Stimulated activated CD4-positive, alpha-beta T cell treated with anti-CD3 and anti-CD28 coated beads, Interleukin-2, amount 100 ng/mL, for 4 hours (primary cell): ENCODE measurements at places on chromosomes 1 and 21.
A peak's percentile ranks its signal among the peaks of the same experiment; 100 is the strongest.

- no peak for DNase-seq
Measured at GRCh38 chr1:223712194-223712849, at the start of gene CAPN2. Gene CAPN2 (plus strand): TSS chr1:223712539. CDS start chr1:223712641, 102 bp downstream.

DNA sequence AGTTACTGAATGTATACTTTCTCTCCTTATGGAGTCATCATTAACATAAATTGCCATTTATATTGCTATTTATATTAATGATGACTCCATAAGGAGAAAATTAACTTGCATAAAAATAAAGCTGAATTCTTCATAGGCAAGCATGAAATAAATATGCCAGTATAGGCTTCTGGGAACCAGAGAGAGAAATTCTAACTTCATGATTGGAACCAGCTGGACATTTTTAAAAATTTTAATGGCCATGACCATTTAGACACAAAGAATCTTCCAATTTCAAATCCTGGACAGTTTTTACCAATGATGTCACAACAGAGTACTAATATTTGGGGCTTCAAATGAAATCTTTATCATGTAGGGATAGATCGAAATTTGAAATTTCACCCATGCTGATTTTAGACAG, 268.7 kb downstream of the PTGER3 start:
- no peak for DNase-seq

DNA sequence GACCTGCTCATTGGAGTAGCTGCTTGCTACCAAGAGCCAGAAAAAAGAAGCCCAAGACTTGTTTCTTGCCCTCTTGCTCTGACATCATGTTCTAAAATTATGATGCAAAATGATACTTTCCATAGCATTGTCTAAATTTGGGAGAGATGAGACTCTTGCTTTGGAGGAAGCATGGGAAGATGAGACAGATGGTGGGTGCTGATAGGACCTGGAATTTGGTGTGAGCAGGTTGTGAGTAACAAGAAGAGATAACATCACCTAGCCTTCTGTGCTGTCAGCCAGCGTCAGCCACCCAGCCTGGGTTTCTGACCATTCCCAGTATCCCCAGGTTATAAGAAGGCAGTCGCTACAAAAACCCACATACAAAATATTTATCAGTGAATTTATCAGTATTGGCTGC, 67.1 kb upstream of the GCLM start:
- DNase-seq, result no peak

DNA sequence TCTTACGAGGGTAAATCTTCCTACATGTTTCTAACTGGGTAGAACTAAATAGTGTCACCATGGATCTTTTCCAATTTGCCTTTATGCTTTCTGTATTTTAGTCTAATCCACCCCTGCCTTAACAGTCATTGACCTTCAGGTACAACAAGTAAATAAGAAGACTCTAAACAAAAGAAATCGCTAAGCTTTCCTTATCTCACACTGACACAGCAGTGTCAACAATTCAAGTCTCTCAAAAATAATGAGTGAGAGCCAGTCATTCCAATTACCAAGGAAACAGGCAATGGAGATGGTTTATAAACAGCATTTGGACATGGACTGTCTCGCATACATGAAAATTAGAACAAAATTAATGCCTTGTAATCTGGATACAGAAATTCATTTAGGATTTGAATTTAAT, 365.8 kb downstream of the VAV3 start:
- no peak for DNase-seq

DNA sequence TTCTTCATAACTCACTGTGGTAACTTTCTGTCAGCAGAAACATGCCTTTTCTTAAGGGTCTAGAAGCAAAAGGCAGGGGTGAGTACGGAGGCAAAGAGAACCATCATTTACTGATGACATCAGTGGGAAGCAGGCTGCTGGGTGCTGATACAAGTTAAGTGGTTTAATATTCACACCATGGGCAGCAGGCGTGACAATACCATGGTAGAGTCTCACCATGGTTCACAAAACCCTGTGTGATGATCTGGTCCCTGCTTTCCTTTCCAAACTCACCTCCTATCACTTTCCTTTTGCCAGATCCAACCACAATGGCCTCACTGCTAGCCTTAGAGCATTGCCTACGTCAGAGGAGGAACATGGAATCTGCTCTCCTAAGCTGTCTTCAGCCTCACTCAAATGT, 8.7 kb downstream of the MAB21L3 start:
- no peak for DNase-seq

DNA sequence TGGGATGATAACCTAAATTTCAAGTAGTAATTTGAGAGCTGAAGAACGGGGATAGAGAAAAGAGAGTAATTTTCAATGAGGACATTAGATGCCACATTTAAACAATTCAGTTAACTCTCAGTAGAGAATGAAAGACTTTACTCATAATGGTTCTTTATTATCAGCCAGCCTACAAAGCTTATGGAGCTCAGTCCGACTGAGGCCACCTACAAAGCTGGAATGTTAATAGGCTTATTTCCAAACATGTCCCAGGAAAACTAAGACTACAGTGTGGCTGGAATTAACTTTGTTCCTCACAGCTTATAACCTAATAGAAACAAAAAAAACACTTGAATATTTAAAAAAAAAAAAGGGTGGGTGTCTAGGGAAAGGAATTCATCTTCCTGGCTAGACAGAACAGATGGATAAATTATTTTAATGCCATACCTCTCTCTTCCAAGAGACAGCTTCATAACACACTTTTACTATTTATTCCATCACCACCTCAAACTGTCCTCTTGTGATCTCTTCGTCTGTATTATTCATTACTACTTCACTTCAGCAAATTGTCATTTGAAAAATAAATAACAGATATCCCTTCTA, 9.8 kb downstream of the SLC19A2 start:
- DNase-seq, result no peak

DNA sequence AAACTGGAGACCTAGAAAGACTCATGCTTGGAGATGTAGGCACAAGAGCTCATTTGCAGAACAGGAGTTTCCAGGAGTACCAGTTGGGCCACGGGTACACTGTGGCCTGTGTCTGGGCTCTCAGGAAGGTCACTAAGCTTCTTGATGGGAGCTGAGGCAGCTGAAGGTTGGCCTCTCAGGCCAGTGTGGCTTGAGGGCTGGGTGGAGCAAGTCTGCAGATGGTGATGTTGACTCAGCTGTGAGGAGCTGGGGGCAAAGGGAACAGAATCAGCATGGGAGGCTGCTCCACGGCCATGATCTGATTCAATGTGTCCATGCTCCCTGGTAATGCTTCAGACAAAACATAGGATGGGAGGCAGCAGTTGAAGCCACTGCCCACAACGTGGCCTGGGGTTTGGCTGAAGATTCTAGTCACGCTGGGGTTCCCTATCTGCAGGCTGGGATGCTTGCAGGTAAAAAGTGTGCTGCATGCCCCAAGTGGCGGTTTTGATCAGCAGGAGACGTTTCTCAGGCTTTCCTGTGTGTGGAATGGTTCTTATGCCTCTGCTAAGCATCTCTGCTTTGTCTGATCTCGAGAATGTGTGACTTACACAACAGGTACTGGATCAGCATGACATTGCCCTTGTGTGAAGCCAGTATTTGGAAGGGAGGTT, 15.4 kb upstream of the TENT5C start:
- DNase-seq, result no peak

DNA sequence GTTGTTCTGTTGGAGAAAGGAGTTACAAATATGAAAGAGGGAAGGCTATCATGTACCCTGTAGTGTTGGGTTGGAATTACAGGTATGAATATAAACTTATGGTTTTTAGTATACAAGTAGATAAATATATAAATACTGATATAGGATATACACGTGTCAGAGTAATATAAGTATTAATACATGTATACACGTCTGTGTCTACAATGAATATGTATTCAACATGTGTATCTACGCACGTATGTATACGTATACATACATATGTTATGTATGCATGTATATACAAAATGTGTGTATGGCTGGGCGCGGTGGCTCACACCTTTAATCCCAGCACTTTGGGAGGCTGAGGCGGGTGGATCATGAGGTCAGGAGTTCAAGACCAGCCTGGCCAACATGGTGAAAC, 17.9 kb downstream of the ACBD6 start:
- DNase-seq, result no peak

GRCh38 chr21:46540087-46540710, 64.7 kb downstream of the S100B start:
- DNase-seq, result no peak

- DNase-seq, result no peak
Measured at GRCh38 chr1:73593804-73594203, 604.2 kb downstream of the LRRIQ3 start.

- DNase-seq, result peak; percentile 61
Measured at GRCh38 chr1:111197598-111198284, 2.7 kb downstream of the DENND2D start.

GRCh38 chr1:156623946-156624813, 5.0 kb downstream of the HAPLN2 start:
- no peak for DNase-seq

DNA sequence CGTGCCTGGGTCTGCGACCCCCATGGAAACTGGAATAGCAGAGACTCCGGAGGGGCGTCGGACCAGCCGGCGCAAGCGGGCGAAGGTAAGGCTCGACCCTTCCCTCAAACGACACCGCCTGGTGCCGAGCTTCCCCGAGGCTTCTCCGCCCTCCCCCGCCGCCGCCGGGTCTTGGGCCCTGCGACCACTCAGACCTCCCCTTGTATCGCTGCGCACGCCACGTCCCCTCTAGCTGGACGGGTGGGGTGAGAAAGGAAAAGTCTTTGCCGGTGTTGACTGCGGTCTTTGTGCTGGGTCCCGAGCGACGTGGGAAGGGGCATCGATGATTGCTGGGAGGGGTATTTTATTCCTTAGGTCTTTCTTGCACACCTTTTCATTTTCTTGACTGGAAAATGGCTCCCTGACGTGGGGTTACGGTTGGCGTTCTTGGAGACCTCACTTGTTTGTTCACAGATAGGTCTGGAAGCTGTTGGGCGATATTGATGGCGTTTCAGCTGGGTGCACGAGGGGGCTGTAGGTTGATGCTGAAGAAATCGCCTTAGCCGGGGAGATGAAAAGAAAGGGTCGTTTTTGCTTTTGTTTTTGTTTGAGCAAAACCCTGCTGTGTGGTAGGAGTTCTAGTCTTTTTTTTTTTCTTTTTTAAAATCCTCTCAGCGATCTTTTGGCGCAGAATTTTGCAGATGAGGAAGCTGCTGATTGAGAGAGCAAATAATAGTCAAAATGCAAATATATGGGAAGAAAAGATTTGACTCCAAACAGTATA, 776 bp downstream of the KDM1A start:
- DNase-seq, result no peak

GRCh38 chr1:180291004-180291403, 60.9 kb downstream of the LHX4 start:
- DNase-seq, result no peak

DNA sequence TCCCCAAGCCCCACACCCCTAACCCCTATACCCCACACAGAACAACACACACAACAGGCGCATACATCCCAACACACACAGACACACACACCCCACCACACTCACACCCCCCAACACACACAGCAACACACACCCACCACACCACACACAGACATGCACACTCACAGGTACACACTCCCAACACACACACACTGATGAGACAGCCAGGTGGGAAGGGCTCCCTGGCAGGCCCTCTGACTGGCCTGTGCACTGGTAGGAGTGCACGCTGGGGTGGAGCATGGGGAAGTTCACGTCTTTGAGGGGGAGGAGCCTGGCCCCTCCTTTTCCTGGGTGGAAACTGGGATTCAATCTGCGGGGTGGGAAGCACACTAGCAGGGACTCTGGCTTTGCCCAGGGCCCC, 116.7 kb downstream of the RHOU start:
- no peak for DNase-seq

DNA sequence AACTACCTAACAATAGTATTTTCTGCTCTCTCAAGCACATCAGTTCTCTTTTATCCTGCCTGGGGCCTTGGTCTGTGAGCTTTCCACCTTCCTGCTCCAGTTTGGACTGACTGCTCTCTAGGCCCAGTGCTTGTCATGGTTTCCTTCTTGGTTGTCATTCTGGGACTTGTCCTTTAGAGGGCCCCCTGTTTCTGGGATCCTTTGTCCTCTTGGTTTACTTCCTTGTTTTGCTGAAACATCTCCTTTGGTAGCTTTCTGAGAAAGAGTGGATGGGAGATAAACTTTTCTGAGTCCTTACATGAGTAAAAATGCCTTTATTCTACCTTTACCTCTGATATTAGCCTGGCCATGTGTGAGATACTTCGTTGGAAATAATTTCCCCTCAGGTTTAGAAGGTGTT, 4.7 kb downstream of the SLC1A7 start:
- no peak for DNase-seq

GRCh38 chr21:36576441-36576840, 96.5 kb upstream of the CLDN14 start:
- no peak for DNase-seq

DNA sequence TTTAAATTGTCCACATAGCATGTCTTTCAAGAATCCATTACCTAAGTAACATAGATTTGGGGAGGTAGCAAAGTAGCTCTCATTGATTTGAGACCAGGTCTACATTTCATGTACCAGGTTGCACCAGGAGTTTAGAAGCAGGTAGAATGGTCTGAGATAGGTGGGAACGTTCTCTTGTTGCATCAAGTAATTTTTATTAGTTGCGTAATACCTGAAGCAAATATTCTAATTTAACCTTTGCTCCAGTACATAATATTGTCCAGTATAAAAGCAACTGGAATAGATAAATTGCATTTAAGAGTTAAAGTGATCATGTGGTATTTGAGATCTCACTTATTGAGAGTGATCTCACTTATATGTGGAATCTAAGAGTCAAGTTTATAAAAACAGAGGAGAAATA, 597.1 kb upstream of the PRMT6 start:
- no peak for DNase-seq

DNA sequence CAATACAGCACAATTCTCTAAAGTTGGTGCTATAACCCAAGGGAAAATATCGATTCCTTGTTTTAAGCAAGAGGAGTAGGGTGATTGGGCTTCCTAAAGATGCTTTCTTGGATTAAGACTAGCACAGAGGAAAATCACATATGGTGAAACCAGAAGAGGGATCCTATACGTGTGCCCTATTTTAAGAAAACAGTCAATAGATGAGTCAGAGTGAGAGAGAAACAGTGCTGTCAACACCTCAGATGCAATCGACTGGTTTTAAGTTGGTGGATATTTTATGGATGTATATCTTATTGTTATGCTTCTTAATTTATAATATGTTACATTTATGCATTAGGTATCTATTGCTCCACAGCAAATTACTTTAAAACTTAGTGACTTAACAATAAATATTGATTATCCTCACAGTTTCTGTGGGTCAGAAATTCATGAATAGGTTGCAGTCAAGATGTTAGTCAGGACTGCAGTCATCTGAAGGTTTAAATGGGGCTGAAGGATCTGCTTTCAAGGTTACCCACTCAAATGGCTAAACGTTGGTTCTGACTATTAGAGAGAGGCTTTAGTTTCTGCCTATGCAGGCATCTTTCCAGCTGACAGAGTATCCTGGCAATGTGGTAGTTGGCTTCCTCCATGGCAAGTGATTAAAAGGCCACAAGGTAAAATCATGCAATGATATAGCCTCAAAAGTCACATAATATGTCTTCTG, 61.6 kb upstream of the DEPDC1 start:
- no peak for DNase-seq

- DNase-seq, result no peak
Measured at GRCh38 chr1:18380288-18380687, 100.4 kb upstream of the KLHDC7A start.

DNA sequence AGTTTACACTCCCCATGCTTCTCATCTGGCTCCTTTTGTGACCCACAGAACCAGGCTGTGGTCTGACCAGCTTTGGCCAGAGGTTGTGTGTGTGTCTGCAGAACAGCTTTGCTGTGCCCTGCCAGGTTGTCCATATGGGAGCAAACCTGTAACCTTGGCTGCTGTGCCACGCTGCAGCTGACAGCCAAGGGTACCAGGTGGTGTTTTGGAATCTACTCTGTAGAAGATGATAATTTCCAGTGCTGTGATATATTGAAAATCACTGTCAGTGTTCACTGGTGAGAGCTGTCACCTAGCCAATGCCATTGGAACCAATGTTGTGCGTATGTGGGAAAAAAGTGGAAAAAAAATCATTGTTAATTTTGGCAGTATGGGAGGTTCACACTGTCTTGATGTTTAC, 18.2 kb downstream of the CENPF start:
- no peak for DNase-seq
